NCI-H2081 (cell line): ENCODE measurements at places on chromosomes 16 and 17.

DNA sequence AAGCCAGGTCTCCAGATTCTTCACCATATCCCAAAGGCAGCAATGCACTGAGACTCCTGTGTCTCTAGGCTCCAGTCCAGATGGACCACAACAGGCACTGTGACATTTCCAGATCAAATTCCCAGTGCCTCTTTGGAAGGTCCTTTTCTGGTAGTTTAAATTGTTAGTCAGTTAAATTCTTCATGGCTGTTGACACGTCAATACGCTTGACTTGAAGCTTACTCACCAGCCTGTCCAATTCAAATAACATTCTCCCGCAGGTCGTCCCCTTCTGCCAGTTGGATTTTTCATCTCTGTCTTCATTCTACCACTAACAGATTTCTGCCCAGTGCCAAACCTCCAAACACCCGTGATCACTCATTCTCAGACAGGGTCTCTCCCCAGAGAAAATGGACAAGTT is 86.7 kb downstream of the SHISA9 start:
- DNase-seq: no peak

GRCh38 chr16:30096105-30096861 is at the start of gene YPEL3:
Gene YPEL3, minus strand, starts transcription at chr16:30096213. Its CDS starts 731 bp downstream, at chr16:30095482.
- DNase-seq: peak; percentile 70

DNA sequence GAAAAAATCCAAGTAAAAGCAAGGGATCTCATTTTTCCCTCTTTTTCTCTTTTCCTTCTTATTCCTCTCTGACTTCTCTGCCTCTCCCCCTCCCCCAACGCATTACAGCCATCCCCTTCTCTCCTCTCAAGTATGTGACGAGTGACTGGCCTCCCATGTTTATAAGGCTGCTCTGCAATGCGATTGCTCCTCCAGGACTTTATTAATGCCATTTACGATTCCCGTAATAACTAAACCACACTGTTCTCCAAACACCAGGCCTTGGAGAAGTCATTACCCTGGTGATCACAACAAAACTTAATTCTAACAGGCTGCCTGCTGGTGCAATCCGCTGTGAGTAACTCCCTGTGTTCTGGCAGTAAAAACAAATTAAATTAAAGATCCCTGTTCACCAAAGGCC is 88.8 kb downstream of the HS3ST3B1 start:
- no peak for DNase-seq

DNA sequence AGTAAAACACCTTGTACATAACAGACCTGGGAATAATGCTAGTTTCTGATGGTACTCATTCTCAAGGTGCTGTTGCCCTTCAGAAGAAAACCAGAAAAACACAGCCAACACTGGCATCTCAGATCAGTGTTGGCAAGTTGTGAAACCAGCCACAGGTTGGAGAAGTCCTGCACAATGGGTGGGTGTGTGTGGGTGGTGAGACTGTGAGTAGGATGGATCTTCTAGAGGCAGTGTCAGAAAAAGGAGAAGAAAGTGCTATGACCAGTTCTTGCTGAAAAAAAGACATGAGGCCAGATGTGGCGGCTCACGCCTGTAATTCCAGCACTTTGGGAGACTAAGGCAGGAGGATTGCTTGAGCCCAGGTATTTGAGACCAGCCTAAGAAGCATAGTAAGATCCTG is 35.2 kb upstream of the SMIM36 start:
- no peak for DNase-seq

GRCh38 chr16:27742333-27742732 is 192.4 kb downstream of the KATNIP start:
- no peak for DNase-seq

DNA sequence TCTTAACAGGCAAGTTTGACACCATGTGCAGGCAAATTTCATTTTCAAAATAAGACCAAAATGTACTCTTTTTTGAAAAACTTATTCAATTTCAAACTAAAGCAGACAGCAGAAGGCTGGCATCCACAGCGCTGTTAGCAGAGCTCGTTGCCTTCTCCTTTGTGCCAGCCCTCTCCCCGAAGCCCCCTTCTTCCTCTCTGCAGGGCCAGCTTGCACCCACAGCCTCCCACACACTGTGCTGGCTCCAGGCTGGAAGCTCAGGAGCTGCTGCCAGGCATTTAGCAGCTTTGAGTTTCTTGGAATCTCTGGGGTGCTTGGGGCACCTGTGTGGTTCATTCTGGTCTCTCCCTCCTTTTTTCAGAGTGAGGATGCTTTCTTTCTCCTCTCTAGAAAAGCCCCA is 37.7 kb downstream of the GP2 start:
- DNase-seq: no peak

GRCh38 chr17:14048169-14048568 is 21.1 kb upstream of the COX10 start:
- no peak for DNase-seq

GRCh38 chr17:63843910-63844677 is 1.6 kb upstream of the SMARCD2 start:
- DNase-seq: no peak

- peak; percentile 54 for DNase-seq
Observed at GRCh38 chr16:55711959-55712876, 56.4 kb downstream of the SLC6A2 start.

DNA sequence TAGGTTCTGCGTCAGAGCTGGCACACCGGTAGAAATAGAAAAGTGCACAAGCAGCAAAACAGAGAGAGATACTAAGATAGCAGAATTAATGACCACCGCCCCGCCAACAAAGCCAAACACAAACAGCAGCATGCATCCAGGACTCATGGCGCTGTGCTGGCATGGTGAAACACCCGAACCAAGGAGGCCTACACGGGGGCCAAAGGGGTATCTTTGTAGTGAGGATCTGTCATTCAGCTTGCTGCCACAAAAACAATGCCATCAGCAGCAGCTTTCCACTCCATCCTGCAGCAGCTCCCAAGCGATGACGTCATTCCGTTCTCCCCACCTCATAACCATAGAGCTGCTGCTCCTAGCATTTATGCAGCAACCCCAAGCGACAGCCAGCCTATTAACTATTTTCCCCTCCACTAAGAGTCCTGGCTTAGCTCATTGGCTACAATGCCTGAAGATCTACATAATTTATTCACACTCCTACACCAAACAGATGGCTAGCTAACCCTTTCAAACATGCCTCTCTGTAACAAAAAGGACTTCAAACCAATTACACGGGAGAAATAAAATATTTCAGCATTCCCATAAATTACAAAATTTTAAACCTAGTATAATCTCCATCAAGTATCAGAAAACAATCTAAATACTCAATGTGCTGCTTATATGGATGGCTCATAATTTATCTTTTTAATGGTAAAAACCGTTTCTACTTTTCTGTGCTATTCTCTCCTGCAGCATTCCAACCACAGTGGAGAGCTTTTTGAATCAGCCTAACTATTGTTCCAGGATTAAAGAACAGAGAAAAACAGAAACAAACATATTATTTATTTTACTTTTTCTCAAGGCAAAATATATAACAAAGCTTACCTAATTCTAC is 73.9 kb downstream of the SPAG9 start:
- DNase-seq: peak; percentile 98

GRCh38 chr16:20897922-20898321 is 2.2 kb downstream of the DCUN1D3 start:
- no peak for DNase-seq

DNA sequence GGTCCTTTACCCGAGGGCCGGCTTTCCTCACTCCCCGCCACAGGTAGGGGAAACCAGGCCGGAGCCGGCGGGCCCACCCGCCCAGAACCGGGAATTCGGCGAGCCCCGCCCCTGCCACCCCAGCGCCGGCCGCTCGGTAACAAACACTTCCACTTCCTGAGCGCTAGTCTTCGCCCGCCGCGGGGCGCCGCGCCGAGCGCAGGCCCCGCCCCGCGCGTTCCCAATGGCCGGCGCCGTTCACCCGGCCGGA is 224 bp upstream of the NHERF1 start:
- no peak for DNase-seq

DNA sequence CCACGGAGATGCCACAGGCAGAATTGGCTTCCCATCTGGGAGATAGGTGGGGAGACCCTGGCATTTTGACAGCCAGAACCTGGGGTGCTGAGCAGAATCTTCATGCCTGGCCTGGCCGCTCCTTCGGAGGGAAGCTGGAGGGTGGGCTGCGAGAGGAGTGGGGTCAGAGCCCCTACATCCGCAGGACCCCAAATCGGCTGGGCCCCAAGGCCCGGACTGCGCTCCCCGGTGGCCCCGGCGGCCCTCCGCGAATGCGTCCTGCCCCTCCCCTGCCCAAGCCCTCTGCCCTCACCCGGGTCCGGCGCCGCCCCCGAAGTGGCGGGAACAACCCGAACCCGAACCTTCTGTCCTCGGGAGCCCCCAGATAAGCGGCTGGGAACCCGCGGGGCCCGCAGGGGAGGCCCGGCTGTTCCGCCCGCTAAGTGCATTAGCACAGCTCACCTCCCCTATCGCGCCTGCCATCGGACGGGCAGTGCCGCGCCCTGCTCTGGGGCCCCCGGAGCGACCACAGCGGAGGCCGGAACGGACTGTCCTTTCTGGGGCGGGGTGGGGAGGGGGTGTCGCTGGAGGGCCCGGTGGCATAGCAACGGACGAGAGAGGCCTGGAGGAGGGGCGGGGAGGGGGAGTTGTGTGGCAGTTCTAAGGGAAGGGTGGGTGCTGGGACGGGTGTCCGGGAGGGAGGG is 850 bp upstream of the PNMT start:
- DNase-seq: no peak

GRCh38 chr17:9339958-9340357 is 235.7 kb downstream of the STX8 start:
- no peak for DNase-seq

DNA sequence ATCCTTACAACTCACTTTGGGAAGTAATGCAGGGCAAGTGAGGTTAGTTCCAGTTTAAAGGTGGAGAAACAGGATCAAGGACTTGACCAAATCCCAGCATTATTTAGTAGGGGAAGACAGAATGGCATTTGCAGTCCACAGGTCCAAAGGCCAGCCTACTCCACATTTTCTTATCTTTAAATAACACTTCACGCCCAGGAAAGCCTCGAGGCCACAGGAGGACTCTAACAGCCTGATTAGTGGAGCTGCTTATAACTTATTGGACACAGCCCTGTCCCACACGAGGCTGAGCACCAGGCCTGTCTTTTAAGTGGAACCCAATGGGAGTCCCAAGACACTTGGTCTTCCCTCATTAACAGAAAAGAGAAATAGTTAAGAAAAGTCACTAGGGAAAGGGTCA is 12.1 kb upstream of the HYDIN start:
- no peak for DNase-seq

- DNase-seq: no peak
Observed at GRCh38 chr16:50970281-50970680, 180.8 kb downstream of the SALL1 start.

GRCh38 chr17:16329519-16330271 is 23.6 kb downstream of the CENPV start:
- no peak for DNase-seq

DNA sequence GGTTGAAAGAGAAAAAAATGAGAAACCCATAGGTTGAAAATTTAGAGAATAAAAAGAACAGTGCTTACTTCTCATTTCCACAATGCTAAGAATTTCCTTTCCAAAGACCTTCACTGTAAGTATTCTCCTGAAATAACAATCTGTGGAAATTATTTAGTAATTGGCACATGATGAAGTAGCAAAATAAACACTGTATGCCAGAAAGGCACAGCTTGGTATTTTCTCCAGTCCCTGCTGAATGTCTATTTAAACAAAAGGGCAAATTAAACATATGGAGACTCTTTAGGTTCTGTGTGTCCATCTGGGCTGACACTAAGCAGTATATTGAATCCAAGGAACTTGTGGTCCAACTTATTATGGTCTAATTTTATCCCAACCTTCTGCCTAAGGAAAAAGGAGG is 46.1 kb downstream of the CHCT1 start:
- peak; percentile 36 for DNase-seq

DNA sequence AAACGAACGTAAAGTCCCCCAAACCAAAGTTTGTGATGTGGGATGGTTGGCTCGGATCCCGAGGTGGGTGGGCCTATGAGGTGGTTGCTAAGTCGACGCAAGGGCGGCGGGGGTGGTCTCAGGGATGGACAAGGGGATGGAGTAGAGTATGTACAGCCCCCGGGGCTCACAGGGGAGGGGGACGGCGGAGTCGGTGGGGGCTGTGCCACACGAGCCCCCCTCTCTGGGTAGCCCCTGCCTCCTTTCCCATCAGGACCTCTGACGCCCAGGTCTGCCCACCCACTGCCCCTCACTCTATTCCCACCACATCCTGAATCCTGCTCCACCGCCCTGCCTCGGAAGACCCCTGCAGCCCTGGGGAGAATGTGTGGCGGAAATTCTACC is 15.2 kb downstream of the IL34 start:
- no peak for DNase-seq

DNA sequence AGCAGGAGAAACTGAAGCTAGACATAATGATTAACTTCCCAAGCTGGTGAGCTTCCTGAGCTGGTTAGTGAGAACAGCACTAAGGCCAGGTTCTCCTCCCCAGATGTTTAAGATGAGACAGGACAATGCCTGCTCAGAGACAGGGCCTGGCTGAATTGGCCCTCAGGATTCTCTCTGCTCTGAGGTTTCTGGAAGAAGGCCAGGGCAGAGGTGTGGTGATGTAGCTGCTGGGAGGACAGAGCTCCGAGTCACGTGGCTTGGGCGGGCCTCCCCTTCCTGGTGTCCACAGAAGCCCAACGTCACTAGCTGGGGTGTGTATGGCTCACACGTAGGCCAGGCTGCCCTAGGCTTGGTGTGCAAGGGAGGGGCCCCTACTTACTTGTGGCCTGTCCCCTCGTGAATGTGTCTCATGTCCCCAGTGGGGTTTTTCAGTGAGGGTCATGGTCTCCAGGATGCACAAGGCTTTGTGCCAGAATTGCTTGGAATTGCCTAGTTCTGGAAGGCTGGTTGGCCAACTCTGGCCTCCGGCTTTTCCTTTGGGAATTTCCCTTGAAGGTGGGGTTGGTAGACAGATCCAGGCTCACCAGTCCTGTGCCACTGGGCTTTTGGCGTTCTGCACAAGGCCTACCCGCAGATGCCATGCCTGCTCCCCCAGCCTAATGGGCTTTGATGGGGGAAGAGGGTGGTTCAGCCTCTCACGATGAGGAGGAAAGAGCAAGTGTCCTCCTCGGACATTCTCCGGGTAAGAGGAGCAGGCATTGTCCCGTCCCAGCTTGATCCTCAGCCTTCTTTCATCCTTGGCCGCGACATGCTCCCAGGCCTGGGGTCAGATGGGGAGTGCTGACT is 3.4 kb downstream of the NOD2 start:
- DNase-seq: no peak

- DNase-seq: no peak
Observed at GRCh38 chr16:10938796-10939648, 3.2 kb downstream of the DEXI start.

DNA sequence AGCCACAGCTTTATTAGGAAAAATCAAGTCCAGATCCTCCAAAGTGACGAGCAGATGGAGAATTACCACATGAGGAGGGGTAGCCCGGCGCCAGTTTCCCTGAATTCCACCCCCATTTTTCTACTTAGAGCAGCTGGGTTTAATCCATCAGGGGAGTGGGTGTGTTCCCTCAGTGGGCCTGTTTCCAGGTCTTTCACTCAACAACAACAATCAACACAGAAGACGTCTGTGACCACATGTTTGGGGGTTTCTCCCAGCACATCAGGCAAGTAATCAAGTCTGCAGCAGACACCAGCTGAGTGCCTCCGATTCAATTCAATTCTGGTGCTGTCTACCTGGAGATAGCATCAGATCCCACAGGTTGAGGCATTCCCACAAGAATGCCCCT is 6.8 kb downstream of the SLC6A2 start:
- no peak for DNase-seq
